ENCODE measurements at places on chromosomes 7 and 10. TPM values are rescaled to one million over a fixed set of nuclear protein-coding genes. Genes with fewer than 3 reads are reported as not detected.

DNA sequence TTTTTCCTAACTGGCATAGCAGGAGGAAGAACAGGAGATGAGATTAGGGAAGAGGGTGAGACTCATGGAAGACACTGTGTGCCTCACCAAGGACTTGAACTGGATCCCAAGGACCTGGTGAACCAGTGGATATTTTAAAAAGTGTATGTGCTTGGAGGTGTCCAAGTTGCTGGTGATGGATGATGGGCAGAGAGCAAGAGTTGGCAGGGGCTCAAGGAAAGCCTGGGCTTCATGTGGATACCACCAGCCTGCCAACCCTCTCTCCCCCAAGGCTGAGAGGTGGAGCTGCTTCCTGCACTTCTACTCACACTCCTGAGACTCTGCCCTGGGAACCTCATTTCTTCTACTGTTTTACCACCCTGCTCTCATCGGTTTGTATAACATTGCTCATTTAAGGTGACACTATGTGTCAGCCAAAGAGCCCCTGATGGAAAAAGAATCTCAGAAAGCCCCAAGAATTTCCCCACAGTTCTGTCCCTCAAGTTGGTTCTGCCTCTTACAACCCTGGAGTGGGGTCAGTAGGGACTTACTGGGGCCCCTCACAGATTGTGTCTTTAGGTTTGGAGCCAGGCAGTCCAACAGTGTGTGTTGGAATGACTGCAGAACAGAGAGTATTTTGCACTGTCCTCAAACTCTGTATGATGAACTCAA is 56.2 kb upstream of the PDCD4 start:
- no peaks in the 10 kb centered on the region for H3K36me3 ChIP-seq
- H3K27me3 ChIP-seq: no peaks in the 10 kb centered on the region
- DNase-seq: no peak
- H3K4me3 ChIP-seq: no peak overlapping the region
- H3K4me1 ChIP-seq: peaks cover 15% of the 10 kb centered on the region

GRCh38 chr10:123552760-123553554 is 113.2 kb upstream of the GPR26 start:
- DNase-seq: no peak
- H3K4me3 ChIP-seq: no peak overlapping the region
- H3K27me3 ChIP-seq: peaks cover 32% of the 10 kb centered on the region
- no peaks in the 10 kb centered on the region for H3K36me3 ChIP-seq

DNA sequence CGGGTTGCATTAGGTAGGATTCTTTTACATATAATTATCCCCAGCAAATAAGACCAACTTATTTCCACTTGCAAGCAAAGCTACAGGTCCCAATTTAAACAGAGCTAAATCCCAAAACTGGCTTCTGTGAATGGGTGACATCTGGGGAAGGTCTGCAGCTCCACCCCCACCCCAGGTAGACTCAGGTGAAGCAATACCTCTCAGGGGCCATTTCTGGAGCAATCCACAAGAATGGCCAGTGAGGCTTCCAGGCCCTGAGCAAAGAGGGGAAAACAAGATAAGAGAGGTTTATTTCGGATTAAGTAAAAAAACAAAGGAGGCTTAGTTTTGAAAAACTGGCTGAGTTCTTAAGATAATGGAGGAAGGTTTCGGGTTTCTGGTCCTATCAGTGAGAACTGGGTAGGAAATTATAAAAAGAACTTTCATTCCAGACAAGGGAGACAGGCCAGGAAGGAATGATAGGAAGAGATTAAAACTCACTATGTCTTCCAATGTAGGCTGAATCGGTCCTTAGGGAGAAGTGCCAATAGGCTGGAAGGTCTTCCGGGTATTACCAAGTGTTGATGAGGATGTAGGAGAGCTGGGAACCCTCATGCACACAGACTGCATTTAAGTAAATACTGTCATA is 25.4 kb downstream of the SH3PXD2A start:
- H3K27ac ChIP-seq: no peak overlapping the region
- peaks cover 3% of the 10 kb centered on the region for H3K36me3 ChIP-seq
- no peak overlapping the region for H3K4me3 ChIP-seq
- H3K4me1 ChIP-seq: peaks cover 2% of the 10 kb centered on the region
- peaks cover 31% of the 10 kb centered on the region for H3K27me3 ChIP-seq

SOSTDC1 gene
- not detected for total RNA-seq

CNTNAP2 gene
- total RNA-seq: not detected

GRCh38 chr7:26199301-26200037 is 1.1 kb downstream of the HNRNPA2B1 start:
- peak overlapping the region; percentile 99 for H3K27ac ChIP-seq
- H3K4me1 ChIP-seq: peaks cover 51% of the 10 kb centered on the region
- H3K36me3 ChIP-seq: peaks cover 18% of the 10 kb centered on the region
- H3K27me3 ChIP-seq: peaks cover 4% of the 10 kb centered on the region
- DNase-seq: peak; percentile 55

All from T-helper 17 cell (primary cell).